ENCODE measurements at places on chromosomes 5 and 9. TPM values are rescaled to one million over a fixed set of nuclear protein-coding genes. Genes with fewer than 3 reads are reported as not detected.

ADAMTS6 gene
- total RNA-seq: 1.4 TPM

INSL4 gene
- total RNA-seq: not detected

ADAMTSL2 gene
- 0.04 TPM for total RNA-seq

TRIM52 gene
- total RNA-seq: 10.4 TPM

LCN15 gene
- not detected for total RNA-seq

IRF1 gene
- 87.5 TPM for total RNA-seq

ACER2 gene
- total RNA-seq: 1.4 TPM

ABCA2 gene
- 9.8 TPM for total RNA-seq

SEMA6A gene
- not detected for total RNA-seq

ZFP2 gene
- 0.42 TPM for total RNA-seq

EIF4E1B gene
- not detected for total RNA-seq

PNPLA7 gene
- 3.4 TPM for total RNA-seq

PLGRKT gene
- total RNA-seq: 31.8 TPM

DDX4 gene
- total RNA-seq: not detected

SH3RF2 gene
- total RNA-seq: not detected

GABRA1 gene
- not detected for total RNA-seq

ZBTB43 gene
- 19.5 TPM for total RNA-seq
